Left kidney (tissue), 8 donors: ENCODE measurements at places on chromosomes 13 and 19. TPM values are rescaled to one million over a fixed set of nuclear protein-coding genes. Genes with fewer than 3 reads are reported as not detected.

Gene SOHLH2
- polyA plus RNA-seq, result 4.8 TPM

Gene KLC3
- 1.7 TPM for polyA plus RNA-seq

Gene ZSCAN4
- 0.17 TPM for polyA plus RNA-seq

Gene GSX1
- not detected for polyA plus RNA-seq

Gene GTF2F2
- 27.9 TPM for polyA plus RNA-seq

DNA sequence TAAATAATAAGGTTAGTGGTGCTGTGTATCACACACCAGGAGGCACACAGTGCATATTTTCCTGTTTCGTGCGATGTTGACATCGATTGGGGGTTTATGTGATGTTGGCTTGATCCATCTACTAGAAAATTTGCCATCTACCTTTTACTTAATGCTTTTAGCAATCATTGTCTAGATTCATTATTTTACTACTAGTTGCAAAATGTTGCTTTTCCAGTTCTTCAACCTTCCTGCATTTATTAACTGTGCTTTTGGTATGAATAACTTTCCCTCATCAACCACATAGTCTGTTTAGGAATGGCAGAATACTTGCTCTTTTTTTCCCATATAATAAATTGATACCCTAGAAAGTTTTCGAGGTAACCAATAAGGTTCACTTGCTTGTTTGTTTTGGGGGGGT is 17.5 kb downstream of the C13orf42 start:
- DNase-seq, result peak; percentile 50

DNA sequence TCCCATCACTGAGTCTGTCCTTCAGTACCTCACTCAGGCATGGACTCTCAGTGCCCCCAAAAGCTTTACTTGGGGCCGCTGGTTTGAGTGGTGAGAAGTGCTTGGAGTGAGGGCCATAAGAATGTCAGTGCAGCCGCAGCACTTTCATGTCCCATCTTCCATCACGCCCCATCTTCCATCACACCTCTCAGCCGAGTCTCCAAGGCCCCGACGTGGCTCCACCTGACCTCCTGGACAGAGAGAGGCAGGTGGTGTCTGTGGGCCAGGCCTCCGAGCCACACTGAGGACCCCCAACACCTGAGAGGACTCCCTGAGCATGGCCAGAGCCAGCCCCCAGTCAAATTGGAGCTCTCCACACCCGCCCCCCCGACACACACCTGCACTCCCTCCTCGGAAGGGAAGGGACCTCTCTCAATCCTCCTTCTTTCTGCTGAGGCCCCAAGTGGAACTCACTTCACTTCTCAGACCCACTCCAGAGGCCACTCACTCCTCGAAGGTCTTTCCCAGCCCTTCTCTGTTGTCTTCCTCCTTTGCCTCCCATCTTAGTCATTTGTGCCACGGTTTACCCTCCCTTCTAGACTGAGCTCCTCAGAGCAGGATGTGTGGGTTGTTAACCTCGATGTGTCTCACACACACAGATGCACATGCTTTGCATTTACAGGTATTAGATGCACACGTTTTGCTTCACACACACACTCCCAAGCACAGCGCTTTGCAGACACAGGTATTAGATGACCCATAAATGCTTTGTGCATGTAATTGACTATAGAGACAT is 65.7 kb upstream of the ATP12A start:
- DNase-seq, result no peak

GRCh38 chr13:29817604-29818378 is 32.6 kb downstream of the UBL3 start:
- peak; percentile 12 for DNase-seq

DNA sequence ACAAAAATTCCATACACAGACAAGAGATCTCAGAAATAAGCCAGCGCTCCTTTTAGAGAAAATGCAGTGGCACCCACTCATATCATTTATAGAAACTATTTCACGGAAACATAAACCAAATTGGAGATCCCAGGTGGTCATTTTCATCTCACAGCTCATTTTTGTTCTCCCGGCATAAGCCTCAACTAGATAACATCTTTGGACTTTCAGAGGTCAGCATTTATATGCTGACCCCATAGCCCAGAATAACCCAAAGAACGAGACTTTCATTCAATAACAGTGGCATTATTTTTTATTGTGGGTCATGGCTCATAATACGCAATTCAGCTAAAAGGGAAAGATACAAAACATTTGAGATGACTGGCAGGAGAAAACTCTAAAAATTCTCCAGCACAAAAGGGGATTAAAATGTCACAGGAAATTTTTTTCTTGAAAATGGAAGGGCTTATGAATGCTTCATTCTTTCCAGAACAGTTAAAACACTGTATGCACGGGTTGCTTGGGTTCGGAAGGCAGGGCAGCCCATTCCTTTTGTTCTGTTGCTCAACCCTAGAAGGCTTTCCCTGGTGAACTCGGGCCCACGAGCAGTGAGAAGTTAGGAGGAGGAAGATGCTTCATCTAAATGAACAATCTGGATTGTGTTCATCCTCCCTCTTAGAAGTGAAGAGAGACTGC is 24.0 kb downstream of the STARD13 start:
- no peak for DNase-seq

DNA sequence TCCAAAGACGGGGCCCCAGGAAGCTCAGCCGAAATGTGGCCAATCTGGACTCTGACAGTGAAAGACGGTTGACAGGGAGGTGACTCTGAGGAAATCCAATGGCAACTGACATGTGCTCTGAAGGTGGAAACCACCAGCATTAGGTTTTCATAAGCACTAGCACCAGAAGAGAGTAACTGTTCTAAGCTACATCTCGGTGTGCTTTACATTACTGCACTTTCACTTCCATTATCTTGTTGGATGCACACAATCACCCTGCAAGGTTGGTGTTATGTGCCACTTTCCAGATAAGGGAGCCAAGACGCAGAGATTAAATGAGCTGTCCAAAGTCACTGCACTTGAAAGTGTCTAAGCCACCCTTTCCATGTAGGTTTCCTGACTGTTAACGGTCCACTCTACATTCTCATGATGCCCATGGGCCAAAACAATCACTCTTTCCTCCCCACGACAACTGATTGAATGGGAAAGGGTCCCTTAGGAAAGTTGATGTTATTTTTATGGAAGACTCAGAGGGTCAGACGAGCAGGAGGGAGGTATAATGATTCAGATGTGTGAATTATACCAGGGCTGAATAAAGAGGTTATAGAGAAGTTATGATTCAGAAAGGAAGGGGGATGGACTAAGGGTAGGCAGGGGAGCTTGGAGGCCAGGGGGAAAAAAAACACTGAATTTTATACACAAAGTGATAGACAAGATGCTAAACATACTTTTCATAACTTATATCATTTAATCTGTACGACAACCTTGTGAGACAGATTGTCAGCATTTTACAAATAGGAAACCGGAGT is 52.8 kb downstream of the RUBCNL start:
- no peak for DNase-seq

GRCh38 chr19:35879770-35880317 is 11.5 kb downstream of the APLP1 start:
- DNase-seq, result peak; percentile 87

DNA sequence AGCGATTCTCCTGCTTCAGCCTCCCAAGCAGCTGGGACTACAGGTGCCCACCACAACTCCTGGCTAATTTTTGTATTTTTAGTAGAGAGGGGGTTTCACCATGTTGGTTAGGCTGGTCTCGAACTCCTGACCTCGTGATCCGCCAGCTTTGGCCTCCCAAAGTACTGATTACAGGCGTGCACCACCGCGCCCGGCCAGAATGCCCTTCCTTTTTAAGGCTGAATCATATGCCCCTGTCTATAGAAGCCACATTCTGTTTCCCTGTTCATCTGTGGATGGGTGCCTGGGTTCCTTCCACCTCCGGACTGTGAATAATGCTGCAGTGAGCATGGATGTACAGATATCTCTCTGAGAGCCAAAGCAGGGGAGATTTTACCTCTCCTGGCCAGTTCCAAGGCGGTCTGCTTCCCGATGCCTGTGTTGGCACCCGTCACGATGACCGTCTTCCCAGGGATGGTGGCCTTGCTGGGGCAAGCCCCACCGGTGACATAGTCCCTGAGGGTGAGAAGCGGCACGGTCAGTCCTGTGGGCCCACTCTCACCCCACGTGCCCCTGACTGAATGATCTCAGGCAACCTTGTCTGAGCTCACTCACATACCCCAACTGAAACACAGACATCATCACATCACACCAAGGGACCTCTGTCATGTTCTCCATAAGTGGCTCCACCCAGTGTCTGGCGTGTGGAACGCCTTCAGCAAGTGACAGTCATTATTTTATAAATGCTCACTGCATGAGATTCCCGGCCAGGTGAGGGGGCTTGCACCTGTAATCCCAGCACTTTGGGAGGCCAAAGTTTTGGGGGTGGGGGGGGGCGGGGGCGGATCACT is 4.0 kb downstream of the RDH13 start:
- no peak for DNase-seq

DNA sequence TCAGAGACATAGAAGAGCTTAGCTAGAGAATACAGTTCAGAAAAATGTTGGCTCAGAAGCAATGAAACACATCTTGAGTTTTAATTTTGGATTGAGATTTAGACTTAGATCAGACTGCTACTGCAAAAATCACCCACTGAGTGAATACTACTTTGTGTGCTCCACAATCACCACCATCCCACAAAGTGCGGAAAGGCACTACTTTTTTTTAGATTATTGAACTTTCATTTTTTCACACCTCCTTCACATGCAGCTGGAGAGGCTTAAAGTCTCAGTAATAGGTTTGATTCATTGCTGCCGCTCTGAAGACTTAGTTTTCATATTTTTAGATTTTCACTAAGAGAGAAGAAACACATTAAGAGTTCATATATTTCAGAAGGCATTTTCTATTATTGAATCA is 289.9 kb upstream of the PRR20A start:
- no peak for DNase-seq

GRCh38 chr13:99330942-99331341 is 23.7 kb upstream of the GPR183 start:
- DNase-seq, result no peak

- no peak for DNase-seq
Observed at GRCh38 chr13:36313047-36313969, 15.7 kb upstream of the CCDC169 start.

DNA sequence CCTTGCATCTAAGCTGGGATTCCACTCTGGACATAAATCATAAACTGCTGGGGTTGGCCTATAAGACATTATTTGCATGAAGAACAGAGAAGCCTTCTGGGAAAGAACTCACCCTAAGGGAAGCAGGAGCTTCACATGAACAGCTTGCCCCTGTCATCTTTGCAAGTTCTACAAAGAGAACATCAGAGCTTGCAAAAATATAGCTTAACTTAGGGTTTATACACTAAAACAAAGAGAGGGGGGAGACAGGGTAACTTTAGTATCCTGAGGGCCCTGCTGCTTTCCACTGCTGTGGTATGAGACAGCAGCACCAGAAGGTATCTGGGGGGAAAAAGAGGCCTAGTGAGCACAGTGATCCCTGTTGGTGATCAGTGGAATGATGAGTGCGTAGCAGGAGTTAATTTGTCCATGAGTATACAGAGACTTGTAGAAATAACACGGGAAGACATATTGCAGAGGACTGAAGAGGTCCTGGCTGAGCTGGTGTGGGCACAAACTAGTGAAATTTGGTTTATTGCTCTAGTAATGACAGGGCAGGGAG is 116.1 kb upstream of the TSC22D1 start:
- DNase-seq, result peak; percentile 15
